ENCODE measurements at places on chromosomes 3 and 15. TPM values are rescaled to one million over a fixed set of nuclear protein-coding genes. Genes with fewer than 3 reads are reported as not detected.

Gene DCP1A
- 35.1 TPM for total RNA-seq

Gene DAPK2
- total RNA-seq: 4.2 TPM

DNA sequence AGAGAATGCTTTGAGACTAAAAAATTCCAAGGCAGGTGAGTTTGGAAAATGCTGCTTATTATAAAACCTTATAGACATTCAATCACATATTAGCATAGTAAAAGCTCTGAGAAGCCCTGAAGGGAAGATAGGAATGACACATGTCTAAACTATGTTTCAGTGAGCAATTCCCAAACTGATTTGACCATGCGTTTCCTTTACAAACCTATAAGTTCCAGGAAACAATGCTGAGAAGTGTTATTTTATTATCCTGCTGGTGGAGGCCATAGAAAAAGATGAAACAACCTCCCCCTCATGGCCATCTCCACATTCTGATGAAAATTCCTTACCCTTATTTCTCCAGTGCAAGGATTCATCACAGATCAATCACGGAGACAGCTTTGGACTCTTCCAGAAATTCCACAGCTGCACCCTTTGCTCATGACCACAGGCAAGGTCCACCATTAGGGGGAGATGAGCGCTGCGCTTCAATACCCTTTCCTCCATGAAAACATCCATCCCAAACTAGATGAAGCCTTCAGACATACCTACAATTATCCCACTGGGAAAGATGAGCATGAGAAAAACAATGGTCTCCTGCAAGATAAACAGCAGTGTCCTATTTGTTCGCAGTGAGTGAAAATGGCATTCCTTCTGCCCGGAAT lies 372.1 kb downstream of the MAGI1 start:
- no peak for DNase-seq
- H3K27ac ChIP-seq: no peak overlapping the region
- H3K4me1 ChIP-seq: no peaks in the 10 kb centered on the region
- no peak overlapping the region for H3K4me3 ChIP-seq

Gene STRIT1
- not detected for total RNA-seq

Data from activated B cell treated with CpG ODN at 0.5 μM for 24 hours (primary cell).